ENCODE measurements at places on chromosomes 2 and 18.

DNA sequence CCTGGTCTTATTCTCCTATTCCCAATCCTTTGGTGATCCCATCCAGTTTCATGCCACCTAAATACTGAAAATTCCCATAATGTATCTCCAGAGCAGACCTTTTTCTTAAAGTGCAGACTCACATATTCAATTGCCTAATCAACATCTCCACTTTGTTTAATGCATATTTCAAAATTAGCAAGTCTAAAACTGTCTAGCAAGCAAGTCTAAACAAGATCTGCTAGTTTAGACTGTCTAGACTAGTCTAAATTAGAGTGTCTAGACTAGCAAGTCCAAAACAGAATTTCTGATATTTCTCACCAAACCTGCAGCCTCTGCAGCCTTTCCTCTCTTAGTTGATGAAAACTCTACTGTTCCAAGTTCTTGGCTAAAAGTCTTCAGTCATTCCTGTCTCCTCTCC, 44.6 kb downstream of the THUMPD2 start:
- no peaks in the 10 kb centered on the region for H3K27me3 ChIP-seq
- ATAC-seq, result no peak
- peak overlapping the region; percentile 5 for H3K27ac ChIP-seq
- peaks cover 19% of the 10 kb centered on the region for H3K4me1 ChIP-seq
- H3K36me3 ChIP-seq, result peaks cover 62% of the 10 kb centered on the region

GRCh38 chr2:164606557-164606956, 14.7 kb downstream of the GRB14 start:
- no peaks in the 10 kb centered on the region for H3K36me3 ChIP-seq
- H3K4me1 ChIP-seq, result no peaks in the 10 kb centered on the region
- H3K4me3 ChIP-seq, result no peak overlapping the region

DNA sequence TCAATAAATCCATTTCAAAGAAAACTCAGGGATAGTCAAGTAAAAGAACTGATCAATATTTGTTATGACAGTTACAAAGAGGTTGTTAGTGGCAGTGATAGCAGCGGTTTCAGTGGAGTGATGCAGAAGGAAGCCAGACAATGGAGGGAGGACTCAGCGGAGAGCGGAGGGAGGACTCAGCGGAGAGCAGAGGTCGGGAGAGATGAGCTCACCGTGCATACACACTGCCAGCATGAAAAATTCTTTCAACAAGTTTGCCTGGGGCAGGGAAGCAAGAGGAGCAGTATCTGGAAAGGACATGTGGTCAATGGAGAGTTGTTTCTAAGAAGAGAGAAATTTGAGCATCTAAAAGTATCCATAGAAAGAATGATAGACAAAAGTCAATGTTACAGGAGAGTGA, 60.9 kb upstream of the BCL11A start:
- no peaks in the 10 kb centered on the region for H3K36me3 ChIP-seq
- no peak overlapping the region for H3K4me3 ChIP-seq
- no peak for ATAC-seq
- H3K27me3 ChIP-seq, result peaks cover 22% of the 10 kb centered on the region

GRCh38 chr2:84899304-84900204, 5.9 kb upstream of the TMSB10 start:
- no peaks in the 10 kb centered on the region for H3K27me3 ChIP-seq
- H3K27ac ChIP-seq, result peak overlapping the region; percentile 97
- ATAC-seq, result no peak
- H3K4me1 ChIP-seq, result peaks cover 60% of the 10 kb centered on the region
- peaks cover 6% of the 10 kb centered on the region for H3K36me3 ChIP-seq

DNA sequence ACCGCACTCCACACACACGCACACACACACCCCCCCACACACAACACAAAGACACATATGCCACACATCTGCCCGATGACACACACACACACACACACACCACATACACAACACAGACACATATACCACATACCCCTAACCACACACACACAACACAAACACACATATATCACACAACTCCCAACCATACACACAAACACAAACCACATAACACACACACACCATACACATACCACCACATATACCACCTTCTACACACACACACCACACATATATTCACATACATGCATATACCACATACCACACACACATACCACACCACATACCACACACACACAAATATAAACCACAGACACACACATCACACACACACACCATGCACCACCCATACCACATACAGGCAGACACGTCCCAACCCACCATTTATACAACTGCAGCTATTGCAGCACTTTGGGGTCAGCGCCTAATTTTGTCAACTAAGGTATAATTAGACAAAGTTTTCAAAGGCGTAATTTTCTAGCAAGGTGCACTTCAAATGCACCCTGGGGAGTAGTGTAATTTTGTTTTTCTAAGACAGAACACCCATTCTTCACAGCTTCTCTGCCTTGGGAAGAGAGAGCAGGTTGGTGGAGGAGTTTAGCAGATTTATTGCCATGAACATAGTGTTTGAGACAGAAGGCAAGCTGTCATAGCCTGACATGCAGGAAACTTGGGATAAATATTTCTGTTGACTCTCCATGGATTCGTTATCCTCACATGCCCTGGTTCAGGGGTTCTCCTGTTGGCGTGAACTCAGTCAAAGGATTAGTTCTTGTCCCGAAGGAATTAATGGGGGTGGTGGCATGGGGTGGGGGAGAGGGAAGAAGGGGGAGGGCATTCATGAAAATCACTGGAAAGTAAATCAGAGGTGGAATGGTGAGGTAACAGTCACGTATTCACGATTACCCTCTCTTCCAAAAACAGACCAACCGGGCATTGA, 416.1 kb downstream of the LPIN1 start:
- ATAC-seq, result no peak
- H3K27ac ChIP-seq, result no peak overlapping the region
- peaks cover 4% of the 10 kb centered on the region for H3K4me1 ChIP-seq
- H3K27me3 ChIP-seq, result peaks cover 4% of the 10 kb centered on the region
- H3K4me3 ChIP-seq, result no peak overlapping the region
- H3K36me3 ChIP-seq, result no peaks in the 10 kb centered on the region

DNA sequence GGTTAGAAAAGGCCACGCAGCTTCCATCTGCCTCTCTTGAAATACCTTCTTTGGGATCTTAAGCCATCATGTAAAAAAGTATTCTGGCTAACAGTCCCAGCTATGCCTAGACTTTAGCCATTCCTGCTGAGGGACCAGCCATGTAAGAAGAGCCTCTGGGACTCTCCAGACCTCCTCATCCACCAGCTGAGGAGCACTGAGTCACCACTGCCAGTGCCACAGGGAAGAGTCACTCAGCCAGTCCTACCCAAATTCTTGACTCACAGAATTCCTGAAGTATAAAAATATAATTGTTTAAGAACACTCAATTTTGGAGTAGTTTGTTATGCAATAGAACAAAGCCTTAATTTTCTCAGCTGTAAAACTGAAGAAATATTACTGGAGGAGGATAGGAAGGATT, 436.7 kb downstream of the ZEB2 start:
- ATAC-seq, result no peak
- H3K4me3 ChIP-seq, result no peak overlapping the region

DNA sequence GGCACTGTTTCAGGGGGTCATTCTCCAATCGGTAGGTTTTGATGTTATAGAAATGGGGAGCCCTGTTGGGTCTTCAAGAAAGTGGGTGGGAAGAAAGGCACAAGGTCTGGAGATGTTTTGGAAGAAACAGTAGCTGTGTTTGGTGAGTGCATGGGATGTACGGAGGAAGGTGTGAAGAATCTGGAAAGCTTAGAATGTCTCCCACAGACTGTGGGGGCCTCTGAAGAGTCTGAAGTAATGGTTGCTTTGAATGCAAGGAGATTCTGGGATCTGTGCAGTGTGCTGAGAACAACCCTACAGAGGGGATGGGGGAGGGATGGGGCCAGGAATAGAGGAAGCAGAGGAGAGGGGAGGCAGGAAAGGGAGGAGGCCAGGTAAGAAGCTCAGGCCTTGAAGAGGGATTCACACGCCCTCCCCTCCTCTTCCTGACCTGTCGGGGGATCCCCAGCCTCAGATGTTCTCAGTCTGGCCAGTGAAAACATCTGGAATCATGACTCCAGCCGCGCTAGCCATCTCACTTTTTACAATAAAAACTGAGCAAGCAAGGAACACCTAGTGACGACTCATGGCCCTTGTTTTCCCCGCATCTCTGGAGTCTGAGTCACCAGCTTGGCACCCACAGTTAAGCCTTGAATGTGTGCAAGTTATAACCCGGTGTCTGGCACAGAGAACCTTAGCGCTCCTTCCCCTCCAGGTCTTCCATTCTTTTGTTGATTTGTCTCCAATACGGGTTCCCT, 74.2 kb downstream of the SH3BP4 start:
- H3K27ac ChIP-seq, result no peak overlapping the region
- H3K36me3 ChIP-seq, result no peaks in the 10 kb centered on the region
- ATAC-seq, result no peak
- H3K4me3 ChIP-seq, result no peak overlapping the region
- H3K27me3 ChIP-seq, result peaks cover 8% of the 10 kb centered on the region

GRCh38 chr2:71800851-71801250, 346.8 kb downstream of the CYP26B1 start:
- H3K27ac ChIP-seq, result no peak overlapping the region
- no peaks in the 10 kb centered on the region for H3K36me3 ChIP-seq
- H3K4me3 ChIP-seq, result no peak overlapping the region

DNA sequence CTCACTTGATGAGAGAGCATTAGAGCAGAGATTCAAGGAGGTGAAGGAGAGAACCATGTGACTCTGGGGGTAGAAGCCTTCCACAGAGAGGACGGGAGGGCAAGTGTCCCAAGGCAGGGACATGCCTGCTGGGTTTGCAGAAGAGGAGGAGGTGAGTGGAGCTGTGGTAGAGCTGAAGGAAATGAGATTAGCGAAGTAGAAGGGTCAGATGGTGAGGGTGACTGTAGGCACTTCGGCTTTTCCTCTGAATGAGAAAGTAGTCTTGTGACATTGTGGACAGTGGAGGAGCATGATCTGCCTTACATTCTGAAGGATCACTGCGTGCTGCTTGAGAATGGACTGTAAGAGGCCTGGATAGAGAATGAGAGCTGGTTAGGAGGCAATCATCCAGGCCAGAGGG, 126.0 kb downstream of the NXPH2 start:
- H3K4me1 ChIP-seq, result no peaks in the 10 kb centered on the region
- H3K27ac ChIP-seq, result no peak overlapping the region
- no peaks in the 10 kb centered on the region for H3K36me3 ChIP-seq
- H3K4me3 ChIP-seq, result no peak overlapping the region
- H3K27me3 ChIP-seq, result peaks cover 12% of the 10 kb centered on the region
- ATAC-seq, result no peak

GRCh38 chr2:5978131-5978751, 286.1 kb downstream of the SOX11 start:
- no peaks in the 10 kb centered on the region for H3K4me1 ChIP-seq
- no peak for ATAC-seq
- H3K4me3 ChIP-seq, result no peak overlapping the region

DNA sequence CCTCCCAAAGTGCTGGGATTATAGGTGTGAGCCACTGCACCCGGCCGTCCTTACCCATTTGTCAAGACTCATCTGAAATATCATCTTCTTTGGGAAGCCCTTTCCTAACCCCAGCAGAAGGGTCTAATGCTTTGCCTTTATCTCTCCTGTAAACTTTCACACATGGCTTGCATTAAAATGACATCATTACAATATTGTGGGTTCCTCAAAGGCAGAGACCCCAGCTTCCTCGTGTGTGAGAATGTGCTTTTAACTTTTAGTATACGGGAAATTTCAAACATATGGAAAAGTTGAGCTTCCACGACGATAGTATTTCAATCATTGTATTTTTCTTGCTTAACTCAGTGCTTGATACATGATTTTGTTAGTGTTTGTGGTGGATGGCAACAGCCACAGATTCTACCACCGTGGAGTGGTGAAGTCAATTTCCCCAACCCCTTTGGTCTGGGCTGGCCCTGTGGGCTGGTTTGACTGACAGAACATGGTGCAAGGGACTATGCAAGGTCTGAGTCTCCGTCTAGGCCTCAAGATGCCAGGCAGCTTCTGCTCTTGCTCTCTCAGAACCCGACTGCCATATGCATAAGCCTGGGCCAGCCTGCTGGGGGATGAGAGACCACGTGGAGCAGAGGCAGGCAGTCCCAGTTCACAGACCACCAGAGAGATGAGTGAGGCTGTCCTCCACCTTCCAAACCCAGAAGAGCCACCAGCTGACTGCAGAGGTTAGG, 39.9 kb downstream of the NGEF start:
- H3K27me3 ChIP-seq, result peaks cover 4% of the 10 kb centered on the region
- ATAC-seq, result no peak
- H3K36me3 ChIP-seq, result no peaks in the 10 kb centered on the region
- no peak overlapping the region for H3K27ac ChIP-seq
- no peak overlapping the region for H3K4me3 ChIP-seq

DNA sequence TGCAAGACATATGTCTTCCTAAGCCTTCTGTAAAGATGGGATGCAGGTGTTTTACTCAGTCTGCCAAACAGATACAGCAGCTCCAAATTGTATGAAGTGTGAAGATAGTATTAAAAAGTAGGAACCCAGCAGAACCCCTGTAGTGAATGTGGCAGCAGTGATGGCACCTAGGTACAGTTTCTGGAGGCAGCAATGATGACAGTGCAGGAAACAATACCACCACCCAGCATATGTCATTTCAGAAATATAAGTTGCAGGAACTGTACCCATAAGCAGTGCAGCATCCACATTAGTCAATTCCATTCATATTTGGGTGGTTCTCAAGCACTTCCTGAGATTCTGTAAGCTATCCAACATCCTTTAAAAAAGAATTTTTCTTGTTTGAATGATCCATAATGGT, 46.7 kb upstream of the ATP5MC3 start:
- ATAC-seq, result peak; percentile 73
- H3K27ac ChIP-seq, result no peak overlapping the region
- peaks cover 3% of the 10 kb centered on the region for H3K27me3 ChIP-seq
- no peaks in the 10 kb centered on the region for H3K36me3 ChIP-seq
- H3K4me1 ChIP-seq, result no peaks in the 10 kb centered on the region

DNA sequence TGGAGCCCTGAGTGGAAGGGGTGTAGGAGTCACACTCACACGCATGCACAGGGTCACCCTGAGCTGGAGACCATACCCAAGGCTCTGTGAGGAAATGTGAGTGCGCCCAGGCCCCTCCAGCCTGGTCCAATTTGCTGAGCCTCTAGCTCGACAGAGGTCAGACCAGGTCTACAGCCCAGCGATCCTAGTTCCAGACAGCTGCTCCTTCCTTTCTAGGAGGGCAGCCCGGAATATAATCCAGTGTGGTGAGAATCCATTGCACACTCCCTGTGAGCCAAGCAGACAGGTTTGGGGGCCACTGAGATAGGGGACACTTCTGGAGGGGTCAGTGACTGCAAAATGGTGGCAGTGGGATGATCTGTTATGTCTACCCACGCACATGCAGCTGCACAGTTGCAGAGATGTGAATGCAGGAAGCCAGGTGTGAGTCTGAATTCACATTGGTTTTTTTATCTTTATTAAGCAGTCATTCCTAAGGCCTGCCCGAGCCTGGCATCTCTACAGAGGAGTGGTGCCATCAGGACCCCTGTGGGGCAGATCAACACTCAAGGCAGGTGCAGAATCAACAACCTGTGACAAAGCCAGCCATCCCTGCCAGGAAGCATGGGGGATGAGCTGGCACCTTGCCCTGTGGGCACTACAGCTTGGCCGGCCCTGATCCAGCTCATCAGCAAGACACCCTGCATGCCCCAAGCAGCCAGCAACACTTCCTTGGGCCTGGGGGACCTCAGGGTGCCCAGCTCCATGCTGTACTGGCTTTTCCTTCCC, at the start of gene GPR148:
GPR148 (plus strand) TSS at position 522 of the 768 bp plus-strand sequence; CDS start at position 604, 82 bp downstream.
- no peaks in the 10 kb centered on the region for H3K36me3 ChIP-seq
- H3K27ac ChIP-seq, result no peak within 1 kb of the TSS
- H3K27me3 ChIP-seq, result no peaks in the 10 kb centered on the region
- peak within 1 kb of the TSS; percentile 81 for H3K4me3 ChIP-seq
- H3K4me1 ChIP-seq, result no peaks in the 10 kb centered on the region
- no peak for ATAC-seq

Data from activated T-helper 17 cell treated with anti-CD3 and anti-CD28 coated beads, Interleukin-2, amount 50 U/mL, for 72 hours (primary cell).